GM18507 (cell line): ENCODE measurements at places on chromosomes 1 and 21.

DNA sequence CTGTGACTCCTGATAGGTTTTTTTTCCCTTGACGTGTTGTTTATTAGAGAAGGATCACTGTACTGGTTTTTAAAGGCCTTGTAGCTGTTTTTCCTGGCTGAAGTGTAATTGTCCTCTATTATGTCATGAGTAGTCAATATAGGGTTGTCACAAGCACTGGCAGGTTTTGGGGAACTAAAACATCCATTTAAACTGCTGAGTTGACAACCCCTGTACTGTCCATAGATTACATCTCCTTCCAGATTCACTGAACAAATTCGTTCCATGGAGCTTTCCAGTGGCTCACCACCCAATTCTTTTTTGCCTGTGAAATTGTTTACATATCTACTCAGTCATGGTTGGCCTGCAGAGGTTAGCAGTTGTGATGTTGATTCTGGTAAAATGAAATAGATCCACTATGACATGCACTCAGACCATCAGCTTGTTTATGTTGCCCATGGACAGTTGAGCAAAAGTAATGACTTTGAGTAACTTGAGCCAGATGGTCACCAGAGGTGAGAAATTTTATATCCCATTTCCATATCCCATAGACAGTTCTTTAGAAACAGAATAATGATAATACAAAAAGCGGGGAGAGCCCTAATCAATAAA lies 59.9 kb upstream of the QSOX1 start:
- no peak for DNase-seq

DNA sequence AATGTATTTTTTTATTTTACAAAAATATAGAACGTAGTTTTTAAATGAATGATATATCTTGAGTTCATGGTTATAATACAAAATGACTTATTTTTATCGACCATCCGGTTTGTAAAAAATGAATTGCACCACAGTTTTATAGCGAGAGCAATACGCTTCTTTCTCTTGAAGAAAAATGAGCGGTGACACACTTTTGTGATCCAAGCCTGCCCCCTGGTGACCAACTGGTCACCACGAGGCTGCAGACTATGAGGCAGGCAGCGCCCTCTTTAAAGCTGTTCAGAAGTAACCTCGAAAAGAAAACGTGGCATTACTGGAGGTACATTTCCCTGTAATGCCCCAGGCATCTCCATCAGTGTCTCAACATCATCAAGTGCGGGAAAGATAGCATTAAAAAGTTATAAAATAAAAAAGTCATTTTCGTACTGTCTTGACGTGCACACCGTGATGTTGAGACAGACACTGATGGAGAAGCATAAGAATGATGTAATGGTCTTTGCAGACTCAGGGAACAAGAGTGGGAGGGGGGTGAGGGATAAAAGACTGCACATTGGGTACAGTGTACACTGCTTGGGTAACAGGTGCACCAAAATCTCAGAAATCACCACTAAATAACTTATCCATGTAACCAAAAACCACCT lies 734.2 kb upstream of the ADAMTS5 start:
- no peak for DNase-seq

DNA sequence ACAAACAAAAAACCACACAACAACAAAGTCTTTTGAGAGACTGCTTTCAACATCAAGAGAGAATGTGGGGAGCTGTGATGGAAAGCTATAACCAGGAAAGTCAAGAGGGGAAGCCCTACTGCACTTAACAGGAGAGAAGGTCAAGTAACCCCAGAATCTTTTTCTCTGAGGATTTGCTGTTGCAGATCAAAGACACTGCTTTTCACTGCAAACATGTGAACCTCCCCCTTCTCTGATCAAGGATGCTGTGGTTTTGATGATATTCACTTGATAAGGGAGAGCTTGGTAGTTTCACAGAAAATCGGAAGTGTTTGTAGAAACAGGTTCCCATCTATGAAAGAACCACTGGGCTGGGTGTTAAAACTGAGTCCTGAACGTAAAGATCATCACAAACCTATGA lies 4.8 kb downstream of the ETV3 start:
- no peak for DNase-seq

- no peak for DNase-seq
These were observed 14.1 kb downstream of the F5 start for GRCh38 chr1:169572187-169572586.

- DNase-seq, result peak; percentile 73
These were observed 11.5 kb downstream of the TRIM46 start for GRCh38 chr1:155184835-155185782.

DNA sequence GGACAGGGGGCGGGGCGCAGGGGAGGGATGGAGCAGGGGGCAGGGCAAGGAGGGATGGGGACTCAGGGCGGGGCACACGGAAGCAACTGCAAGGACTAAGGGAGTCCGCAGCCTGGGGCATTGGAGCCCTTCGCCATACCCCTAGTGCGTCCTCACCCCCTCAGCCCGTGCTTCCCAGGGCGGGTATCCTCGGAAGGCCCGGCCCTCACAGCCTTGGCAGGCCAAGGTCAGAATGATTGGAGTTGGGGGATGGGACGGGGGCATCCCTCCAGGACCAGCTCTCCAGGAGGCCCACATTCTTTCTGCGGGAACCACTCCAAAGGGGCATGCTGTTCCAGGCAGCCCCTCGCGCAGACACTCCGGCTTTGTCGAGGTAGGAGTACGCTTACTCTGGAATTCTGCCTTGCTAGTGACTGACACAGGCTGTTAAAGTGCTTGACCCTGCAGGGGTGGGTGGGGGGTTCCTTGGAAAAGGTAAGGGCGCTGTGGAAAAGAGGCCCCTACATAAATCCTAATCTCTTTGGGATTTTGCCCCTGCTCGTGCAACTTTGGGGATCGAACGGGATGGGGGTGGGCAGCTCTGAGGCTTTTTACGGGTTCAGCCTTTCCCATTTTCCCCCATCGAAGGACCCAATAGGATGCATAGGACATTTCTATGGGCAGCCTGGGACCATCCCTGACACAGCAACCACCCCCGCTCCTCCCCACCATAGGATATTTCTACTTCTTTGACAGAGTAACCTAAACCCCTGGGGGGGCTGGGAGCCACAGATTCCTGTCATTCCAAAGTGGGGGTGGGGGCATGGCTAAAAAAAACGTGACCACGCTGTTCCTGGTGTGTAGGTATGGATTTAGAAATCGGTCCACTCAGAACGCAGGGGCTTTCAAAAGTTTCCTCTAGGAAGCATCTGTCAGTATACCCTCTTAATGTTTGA lies 738 bp upstream of the TRIM11 start:
- DNase-seq, result no peak

GRCh38 chr1:1079408-1080121 lies 5.5 kb upstream of the RNF223 start:
- DNase-seq, result no peak

DNA sequence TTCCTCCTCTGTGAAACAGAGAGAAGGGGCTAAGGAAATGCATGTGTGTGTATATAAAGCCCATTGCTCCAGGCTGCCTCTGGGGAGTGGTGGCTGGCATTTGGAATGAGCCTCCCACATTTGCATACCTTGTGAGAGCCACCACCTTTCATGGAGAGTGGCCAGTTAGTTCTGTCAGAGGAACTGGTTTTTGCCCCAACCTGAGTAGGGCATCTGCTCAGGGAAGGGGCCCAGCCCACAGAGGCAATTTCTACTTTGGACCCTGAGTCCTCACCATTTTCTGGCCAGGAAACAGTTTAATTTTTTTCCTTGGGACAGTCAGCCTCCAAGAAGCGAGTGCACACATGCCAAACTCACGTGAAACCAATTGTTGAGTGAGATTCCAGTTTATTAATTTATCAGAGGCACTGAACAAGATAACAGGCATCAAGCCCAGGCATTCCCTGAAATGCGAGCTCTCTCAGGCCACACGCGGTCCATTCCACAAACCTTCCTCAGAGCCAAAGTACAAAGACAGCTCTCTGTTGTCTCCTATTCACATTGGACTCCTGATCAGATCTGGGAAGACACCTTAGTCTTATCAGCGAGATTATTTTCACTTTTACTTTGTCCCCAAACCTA lies 1.0 kb upstream of the SLC6A9 start:
- DNase-seq, result no peak

DNA sequence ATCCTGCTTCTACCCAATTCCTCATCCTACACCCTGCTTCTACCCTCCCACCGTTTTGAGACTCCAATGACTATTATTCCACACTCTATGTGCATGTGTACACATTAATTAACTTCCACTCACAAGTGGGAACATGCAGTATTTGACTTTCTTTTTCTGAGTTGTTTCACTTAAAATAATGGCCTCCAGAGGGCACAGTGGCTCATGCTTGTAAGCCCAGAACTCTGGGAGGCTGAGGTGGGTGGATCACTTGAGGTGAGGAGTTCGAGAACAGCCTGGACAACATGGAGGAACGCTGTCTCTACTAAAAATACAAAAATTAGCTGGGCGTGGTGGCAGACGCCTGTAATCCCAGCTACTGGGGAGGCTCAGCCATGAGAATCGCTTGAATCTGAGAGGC lies 464.8 kb downstream of the PTBP2 start:
- DNase-seq, result no peak

DNA sequence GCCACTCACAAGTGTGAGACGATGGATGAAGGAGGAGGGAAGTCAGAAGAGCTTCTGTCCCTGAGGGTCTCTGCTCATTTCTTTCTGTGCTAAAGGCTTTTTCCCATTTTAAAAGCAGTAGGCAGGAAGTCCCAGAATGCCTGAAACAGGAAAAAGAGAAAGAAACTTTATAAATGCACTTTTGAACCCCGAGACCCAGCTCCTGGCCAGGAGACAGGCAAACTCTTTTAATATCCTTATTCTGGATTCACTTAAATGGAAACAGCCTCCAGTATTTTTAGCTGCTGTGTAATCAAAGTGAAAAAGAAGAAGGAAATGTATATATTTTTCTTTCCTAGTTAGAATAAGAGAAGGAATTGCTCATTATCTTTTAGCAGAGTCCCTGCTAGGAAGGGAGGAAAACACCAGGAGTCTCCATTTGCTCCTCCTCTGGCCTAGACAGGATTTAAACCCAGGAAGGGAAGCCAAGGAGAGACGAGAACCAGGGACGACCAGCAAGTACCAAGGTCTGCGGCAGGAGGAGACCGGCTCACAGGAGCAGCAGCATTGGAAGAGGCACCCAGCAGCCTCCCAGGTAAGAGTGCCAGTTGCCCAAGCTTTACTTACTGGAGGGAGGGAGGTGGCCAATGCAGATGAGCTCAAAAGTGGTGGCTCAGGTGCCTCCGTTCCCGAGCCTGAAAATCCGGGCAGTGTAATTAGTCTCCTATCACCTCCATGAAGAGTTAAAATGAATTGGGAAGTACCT lies at the start of gene TNN:
Gene TNN, plus strand, starts transcription at position 472 of the 745 bp plus-strand sequence. CDS start 9,586 bp downstream, outside the sequence.
- DNase-seq, result no peak

DNA sequence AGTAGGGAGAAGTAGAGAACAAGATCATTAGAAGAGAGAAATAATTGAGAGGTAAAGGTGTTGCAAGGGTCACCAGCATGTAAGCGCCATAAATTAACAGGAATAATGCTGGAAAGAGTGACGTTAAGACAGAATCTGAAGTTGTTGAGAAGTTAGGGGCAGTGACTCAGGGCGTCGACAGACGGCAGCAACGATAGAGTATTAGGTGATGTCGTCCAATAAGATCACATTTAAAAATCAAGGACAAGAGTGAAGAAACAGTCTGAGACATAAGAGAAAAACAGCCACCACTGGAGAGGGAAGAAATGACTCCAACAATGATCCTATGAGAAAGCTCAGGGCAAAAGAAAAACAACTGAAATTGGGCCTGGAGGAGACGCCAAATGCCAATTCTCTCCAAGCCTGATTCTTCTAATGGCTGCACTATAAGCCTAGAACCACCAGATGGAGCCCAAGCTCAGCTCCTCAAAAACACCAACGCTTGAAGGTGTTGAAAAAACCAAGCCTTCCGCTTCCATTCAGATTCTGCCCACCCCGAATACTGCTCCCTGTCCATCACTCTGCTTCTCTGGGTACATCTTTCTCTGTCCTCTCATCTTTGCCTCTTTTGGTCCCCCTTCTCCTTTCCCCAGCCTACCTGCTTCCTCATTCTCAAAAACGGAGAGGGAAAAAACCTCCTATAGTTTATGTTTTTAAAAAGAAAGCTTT lies 70.0 kb downstream of the LUZP1 start:
- DNase-seq, result peak; percentile 42

DNA sequence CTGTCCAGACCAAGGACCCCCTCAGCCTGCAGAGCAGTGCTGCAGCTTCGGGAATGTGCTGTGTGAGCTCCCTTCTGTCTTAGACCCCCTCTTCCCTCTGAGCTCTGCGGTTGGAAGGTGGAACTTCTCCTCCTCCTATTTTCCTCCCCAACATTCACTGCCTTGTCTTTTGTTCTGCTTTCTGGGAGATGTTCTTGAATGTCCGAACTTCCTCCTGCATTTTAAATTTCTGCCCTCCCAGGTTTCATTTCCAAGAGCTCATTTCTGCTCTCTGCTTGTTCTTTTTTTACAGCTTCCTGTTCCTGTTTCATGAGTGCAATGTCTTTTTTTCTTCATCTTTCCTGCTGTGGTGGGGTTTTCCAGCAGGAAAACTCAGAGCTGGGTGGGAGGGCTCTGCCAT lies 29.3 kb downstream of the RRP1 start:
- no peak for DNase-seq

DNA sequence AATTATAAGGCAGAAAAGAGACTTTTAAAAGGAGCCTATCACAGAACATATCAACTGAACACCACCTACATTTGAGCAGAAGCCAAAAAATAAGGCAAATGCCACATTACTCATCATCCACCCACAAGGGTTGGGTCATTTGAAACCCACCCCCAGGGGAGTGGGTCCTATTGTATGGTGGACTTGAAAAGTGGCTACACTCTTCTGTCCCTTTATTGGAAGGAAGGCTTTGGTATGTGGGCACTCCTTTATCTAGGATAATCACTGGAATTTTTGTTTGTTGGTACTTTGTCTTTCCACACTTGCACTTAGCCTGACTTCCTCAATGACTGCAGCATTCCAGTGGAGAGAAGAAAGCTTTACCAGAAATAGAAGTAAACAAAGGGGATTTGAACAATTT lies 157.2 kb upstream of the COL11A1 start:
- no peak for DNase-seq

GRCh38 chr1:1677718-1678580 lies 14.6 kb downstream of the SLC35E2B start:
- DNase-seq, result peak; percentile 76

DNA sequence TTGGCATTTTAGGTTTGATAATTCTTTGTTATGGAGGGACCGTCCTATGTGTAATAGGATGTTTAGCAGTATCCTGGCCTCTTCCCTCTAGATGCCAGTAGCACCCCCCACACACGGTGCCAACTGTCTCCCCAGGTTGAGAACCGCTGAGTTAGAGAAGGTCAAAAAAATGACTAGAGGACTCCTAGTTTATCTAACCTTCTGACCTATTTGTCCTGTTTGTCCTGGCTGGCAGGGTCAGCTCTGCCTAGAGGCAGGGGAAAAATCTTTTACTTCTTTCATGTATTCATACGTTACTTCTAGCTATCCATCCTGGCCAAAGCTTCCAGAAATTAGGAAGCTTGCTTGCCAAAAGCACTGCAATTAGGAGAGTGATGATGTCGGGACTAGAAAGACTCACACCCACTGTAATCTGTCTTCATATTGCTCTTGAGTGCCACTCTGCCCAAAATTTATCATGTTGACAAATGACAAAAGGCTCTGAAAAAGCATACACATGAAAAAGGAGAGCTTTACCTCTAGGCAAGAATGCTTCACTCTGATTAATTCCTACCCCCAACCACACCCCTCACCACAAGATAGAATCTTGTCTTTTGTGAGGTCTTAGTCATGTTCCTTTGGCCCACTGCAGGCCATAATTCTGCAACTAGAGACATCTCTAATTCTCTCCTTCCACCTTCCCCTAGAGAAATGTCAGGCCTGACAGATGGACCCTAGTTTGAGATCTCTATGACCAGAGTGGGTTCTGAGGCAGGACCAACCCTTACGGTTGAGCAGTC lies 14.4 kb upstream of the AKR1A1 start:
- no peak for DNase-seq
